ENCODE measurements at places on chromosomes 5 and 9.

- DNase-seq = no peak
These were observed 1.1 kb downstream of the ADAMTS16 start for GRCh38 chr5:5141339-5141599.

DNA sequence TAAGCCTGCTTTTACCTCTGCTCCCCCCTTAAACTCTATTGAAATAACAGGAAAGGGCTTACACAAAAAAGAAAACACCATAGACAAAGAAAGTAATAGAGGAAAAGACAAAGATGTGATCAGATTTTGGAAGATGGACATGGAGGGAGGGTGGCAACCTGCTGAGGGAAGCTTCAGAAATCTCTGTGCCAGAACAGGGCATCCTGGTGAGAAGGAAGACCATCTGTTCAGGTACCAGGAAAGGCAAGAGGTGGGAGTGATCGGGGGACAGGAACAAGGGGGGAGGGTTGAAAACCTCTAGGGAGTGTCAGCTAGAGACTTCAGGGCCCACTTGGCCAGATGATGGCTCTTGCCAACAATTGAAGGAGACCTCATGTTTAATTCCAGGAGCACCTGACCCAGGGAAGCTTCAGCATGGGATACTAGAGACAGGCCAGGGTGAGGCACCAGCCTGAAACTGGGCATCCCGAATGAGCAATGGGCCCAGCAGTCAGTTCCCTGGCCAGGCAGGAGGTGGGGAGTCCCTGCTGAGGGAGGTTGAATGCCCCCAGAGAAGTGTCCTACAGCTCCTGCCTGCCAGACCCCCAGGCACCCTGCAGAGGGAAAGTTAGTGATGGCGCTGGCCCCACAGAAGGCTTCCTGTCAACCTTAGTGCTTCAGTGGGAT lies 8.2 kb downstream of the SQSTM1 start:
- no peak for DNase-seq

DNA sequence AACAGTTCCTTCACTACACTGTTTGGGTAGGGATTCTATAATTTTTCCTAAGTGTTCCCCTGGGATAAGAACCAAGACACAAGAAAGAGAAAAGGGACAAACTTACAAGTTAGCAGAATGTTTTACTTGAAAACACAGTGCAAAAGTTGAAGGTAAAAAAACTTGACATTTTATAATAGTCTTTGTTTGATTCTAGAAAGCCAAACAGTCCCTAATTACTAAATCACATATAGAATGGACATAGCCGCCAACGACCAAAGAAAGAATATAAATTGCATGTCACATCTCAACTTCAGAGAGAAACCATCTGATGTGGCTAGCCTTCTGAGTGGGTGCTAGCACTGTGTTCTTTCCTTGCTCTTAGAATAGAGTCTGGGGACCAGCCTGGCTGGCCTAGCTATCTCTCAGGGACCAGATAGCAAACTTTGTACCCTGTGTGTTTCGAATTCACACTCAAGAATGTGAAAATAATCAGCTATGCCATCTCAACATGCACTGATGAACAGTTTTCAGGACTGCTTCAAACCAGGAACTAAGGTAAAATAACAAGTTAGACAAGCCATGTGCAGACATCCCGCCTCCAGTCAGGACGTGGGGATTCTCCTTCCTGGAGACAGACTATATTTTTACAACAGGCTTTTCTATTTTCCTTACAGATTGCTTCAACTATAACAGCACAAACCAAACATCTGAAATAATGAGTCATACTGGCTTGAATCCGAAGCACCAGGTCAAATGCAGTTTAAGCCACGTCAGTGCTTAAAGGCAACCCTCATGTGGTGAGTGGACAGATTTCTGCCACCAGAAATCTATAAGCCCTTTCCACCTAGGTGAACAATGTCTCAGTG lies 53.7 kb downstream of the LHFPL2 start:
- DNase-seq = no peak

DNA sequence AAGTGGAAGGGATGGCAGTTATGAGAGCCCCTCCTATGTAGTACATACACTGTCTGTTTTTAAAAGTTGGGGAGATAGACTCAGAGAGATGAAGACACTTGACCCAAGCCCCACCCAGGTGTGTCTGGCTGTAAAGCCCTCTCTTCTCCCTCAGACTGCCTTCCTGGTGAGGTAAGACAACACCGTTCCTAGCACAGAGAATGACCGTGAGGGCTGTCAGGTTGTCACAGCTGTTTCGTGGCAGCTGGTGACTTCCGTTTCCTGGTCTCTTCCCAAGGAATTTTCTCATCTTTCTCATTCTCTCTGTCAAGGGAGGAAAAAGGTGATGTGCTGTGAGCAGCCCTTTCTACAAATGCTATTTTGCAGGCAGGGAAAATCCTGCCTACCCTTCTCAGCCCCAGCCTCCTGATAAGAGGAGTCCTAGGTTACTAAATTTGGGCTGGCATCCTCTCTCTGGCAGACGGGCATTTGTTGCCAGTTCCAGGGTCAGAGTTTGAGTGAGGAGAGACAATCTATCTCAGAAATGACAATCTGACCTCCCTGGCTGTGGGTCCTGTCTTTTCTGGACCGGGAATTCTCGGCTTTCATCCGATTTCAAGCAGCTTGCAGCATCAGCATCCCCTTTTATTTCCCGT lies 263.5 kb upstream of the PANK3 start:
- no peak for DNase-seq

- no peak for DNase-seq
These were observed 64.3 kb upstream of the BOD1 start for GRCh38 chr5:173680660-173681242.

DNA sequence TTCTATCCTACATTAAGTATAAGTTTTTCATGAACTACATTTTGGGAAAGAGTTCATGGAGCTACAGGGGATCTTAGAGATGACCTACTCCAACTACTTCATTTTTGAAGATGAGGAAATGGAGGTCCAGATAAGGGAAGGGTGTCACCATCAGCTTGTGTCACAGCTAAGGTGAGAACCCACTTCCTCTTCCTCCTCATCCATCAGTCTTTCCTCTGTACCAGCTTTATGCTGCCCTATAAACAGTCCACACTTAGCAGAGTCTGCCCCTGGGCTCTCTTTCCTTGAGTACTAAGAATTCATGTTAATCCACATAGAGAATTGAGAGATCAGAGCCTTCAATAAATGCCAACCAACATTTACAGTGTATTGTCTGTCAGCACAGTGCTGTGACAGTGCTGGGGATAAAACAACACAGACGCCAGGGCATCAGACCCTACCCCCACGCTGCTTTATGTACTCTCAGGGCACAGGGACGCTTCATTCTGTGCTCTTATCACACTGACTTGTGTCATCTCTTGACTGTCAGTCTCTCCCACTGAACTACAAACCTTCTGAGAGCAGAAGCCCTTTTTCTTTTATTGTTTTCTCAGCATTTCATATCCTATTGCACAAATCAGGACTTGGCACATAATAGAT lies 22.1 kb downstream of the ADRB2 start:
- DNase-seq = no peak

DNA sequence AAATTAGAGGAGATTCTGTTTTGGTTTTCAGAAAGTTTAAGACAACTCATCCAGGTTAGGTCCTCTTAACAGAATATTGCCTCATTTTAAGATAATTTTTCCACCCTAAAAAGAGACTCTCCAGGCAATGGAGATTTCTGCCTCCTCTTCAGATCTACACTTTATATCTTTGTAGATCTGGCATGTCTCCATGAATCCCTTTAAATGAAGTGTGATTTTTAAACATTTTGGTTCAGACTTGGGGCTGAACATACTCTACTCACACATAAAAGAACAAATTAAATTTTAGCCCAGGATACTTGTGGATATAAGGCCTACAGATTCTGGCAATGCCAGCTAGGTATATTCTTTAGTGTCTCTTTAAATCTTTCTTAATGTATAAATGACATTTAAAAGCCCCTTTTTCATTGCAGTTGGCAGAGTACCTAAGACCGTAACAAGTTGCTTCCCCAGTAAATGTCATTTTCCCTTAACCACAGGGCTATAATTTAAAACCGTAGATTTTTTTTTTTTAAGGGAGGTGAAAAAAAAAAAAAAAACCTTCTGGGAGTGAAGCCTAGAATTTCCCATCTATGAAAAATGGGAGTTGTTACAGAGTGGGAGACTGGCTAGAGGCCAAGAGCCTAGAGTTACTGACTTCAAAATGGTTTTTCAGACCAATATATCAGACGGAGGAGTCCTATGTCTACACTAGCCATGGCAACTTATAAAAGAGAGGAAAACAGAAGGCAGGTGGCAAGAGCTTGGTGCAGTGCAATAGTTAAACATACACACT lies 207.8 kb upstream of the TARS1 start:
- DNase-seq = no peak

DNA sequence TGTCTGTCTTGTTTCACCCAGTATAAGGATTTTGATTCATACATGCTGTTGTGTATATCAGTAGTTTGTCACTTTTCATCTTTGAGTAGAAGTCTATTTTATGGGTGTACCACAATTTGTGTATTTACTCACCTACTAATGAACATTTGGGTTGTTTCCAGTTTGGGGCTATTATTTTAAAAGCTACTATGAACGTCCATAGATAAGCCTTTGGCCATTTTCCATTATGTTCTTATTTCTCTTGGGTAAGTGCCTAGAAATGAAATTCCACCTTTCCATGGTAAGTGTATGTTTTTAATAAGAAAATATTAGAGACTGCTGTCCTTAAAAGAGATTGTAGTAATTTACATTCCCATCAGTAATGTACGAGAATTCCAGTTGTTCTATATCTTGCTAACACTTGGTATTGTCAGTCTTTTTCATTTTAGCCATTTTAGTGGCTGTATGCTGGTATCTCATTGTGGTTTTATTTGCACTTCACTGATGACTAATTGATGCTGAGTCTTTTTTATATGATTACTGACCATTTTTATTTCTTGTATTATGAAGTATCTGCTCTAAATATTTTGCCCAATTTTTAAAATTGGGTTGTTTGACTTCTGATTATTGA lies 17.9 kb upstream of the PDE8B start:
- no peak for DNase-seq

DNA sequence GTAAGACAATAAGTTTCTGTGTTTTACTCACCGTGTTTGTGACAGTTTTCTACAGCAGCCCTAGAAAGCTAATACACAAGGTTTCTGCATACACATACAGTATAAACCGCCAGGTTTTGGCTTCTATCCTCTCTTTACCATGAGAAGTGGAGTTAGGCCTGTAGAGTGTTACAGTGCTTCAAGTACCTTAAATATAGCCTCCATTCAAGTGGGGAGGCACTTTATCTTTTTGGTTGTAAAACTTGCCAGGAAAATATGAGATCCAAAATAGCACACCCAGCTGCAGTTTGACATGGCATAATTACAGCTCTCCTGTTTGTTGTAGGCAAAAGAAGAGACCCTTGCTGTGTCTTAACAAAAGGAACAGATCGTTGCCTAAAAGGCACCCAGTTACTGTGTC lies 90.3 kb upstream of the PTPN3 start:
- DNase-seq = no peak

GRCh38 chr9:95584176-95584575 lies 67.4 kb upstream of the PTCH1 start:
- no peak for DNase-seq

DNA sequence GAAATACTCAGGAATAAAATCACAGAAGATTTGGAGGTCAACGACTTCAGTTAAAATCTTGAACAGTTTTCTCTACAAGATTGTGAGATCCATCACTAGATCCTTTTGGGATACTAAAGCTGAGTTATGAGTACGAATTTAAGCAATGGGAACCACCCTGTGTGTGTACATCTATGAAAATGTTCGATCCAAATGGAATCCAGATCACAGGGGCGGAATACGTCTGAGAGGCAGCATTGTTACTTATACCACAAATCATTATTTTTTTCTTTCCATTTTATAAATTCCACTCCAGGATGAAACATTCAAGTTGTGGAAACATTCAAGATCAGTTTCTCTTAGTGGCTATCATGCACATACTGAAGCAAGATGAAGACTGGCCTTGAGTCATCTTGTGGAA lies 239.3 kb upstream of the PAPPA start:
- DNase-seq = no peak

- DNase-seq = no peak
These were observed 19.7 kb upstream of the ADAMTS19 start for GRCh38 chr5:129440424-129440823.

GRCh38 chr5:149912226-149912871 lies 32.2 kb downstream of the PDE6A start:
- DNase-seq = no peak

GRCh38 chr9:113997610-113998009 lies 80.5 kb downstream of the AMBP start:
- no peak for DNase-seq

DNA sequence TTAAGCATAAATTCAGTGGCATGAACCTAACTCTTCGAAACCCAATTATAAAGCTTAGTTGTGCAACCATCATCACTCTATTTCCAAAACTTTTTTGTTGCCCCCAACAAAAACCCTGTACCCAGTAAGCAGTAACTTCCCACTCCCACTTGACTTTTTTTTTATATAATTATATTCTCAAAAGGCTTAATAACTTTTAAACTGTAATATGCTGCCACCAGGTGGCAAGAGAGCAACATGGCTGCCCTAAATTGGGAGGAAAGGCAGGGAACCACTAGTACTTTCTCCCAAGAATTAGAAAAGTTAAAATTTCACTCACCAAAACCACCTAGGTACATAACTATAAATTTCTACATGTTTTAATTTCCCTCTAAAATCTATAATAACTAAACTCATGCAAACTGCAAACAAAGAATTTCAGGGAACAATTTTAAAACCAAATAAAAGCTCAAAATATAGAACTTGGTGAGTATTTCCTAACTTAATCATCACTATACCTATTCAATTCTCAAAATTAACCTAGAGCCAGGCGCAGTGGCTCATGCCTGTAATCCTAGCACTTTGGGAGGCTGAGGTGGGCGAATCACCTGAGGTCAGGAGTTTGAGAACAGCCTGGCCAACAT lies 50.2 kb upstream of the RNF38 start:
- DNase-seq = no peak

All from progenitor cell of endocrine pancreas (in vitro differentiated cells).